Transverse colon (tissue), 4 donors: ENCODE measurements at places on chromosomes 3 and 15. TPM values are rescaled to one million over a fixed set of nuclear protein-coding genes. Genes with fewer than 3 reads are reported as not detected.

RRP9 gene
- total RNA-seq, result 11.5 TPM

C15orf40 gene
- total RNA-seq, result 23.9 TPM

NAALADL2 gene
- 12.9 TPM for total RNA-seq

SPESP1 gene
- total RNA-seq, result not detected

- DNase-seq, result peak; percentile 67
Observed at GRCh38 chr15:101201411-101202174, 50.3 kb downstream of the CHSY1 start.
